Amniotic stem cell (primary cell): ENCODE measurements at places on chromosomes 1 and 21.

GRCh38 chr1:72891976-72892375 lies 609.6 kb upstream of the NEGR1 start:
- DNase-seq, result no peak

- no peak for DNase-seq
These were observed 103.9 kb upstream of the TSPAN2 start for GRCh38 chr1:115193046-115193828.

DNA sequence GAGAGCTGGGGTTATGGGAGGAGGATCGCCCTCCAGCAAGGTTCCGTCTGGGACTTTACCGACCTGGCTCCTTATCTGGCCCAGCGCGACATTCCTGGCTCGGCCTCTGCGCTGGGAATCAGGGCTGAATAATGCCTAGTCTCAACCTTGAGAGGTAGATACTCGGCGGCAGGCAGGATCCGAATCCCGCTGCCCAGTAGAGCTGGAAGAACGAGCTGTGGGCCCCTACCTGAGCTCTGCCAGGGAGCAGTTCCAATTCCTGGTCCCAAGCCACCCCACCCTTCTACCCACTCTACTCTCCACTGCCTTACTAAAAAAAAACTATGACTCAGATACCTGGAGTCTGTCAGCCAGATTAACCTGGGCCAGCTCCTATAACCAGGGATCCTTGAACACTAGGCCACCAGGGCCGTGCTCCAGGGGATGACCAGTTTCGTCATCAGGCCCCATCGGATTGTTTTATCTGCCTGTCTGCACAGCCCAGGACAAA lies 53.6 kb downstream of the RHBG start:
- DNase-seq, result no peak

- DNase-seq, result no peak
These were observed 249.3 kb upstream of the DUSP10 start for GRCh38 chr1:221991221-221991620.

- DNase-seq, result no peak
These were observed 554 bp downstream of the EVA1C start for GRCh38 chr21:32413015-32413504.

GRCh38 chr21:45821998-45822397 lies 159.6 kb upstream of the COL6A1 start:
- DNase-seq, result no peak

DNA sequence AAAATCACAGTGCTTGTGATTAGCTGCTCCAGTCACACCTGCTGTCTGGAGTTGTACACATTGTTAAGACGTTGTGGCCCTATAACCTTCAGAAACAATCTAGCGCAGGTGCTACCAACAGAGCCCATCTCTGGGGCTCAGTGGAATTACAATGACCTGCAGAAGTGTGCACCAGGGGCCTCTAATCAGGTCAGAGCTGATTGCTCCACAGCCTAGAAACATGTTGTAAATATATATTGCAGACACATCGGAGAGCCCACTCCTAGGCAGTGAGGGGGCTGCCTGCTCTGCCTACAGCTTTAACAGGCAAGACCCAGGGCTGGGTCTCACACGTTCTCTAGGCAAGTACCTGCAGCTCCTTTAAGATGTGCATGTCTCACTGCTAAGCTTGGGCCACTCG lies 302.0 kb downstream of the SIPA1L2 start:
- DNase-seq, result no peak

DNA sequence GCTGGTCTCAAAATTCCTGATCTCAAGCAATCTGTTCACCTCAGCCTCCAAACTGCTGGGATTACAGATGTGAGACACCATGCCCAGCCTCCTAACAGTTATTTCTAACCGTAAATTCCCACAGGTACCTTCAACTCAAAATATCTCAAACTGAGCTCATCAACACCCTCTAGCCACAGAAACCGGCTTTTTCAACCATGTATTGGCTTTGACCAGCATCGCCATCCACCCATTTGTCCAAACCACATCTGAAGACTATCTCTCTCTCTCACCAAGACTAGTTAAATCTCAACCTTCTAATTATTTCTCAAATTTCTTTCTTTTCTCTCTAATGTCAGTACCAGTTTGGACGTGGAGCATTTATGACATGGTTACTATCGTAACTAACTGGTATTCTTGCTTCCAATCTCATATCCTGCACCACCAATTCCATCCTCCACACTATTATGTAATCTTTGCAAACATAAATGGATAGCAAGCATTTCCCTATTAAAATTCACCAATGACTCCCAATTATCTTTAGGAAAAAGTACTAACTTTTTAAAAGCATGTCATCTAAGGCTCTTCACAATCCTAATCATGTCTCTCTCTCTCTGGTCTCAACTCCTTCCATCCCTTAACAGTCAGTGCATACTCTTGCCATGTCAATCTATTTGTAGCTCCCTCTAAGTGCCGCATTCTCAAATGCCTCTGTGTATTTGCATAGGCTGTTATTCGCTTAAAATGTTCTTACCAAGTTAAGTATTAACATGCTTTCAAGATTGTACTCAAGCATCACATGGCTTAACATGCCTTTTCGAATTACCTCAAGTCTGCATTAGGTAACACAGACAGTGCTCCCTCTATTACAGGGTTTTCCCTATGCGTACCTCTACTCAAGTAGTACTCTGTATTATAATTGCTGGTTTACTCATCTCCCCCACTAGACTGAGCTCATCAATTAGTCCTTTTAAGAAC lies 18.1 kb downstream of the RSBN1 start:
- no peak for DNase-seq

GRCh38 chr1:172966844-172967540 lies 83.7 kb downstream of the TNFSF18 start:
- no peak for DNase-seq

DNA sequence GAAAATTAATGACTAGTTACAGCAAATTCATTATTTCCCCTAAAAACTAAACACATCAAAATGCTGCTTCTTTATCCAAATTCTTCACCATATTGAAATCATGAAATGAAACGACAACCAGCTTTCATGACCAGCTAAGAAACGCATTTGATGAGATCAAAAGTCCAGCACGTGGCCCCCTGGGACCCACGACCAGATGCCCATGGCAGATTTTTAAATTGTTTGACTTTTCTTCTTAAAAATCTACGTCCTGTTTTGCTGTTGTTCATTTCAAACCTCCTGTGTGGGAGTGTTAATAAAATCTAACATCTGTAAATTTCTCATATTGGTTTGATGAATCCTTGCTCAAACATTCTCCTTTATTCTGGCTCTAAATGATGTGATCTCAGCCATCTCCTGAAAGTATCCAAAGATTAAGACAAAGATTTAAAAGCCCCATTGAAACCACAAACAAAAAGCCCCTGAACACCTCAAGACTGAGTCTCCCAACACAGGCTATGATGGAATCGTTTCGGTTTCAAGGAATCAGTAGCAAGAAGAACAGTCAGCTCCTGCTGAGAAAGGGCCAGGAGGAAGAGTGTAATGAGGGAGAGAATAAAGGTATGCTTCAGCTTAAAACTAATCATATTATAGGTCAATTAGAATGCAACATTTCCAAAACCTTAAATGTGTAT lies 523.6 kb downstream of the SMYD3 start:
- no peak for DNase-seq

DNA sequence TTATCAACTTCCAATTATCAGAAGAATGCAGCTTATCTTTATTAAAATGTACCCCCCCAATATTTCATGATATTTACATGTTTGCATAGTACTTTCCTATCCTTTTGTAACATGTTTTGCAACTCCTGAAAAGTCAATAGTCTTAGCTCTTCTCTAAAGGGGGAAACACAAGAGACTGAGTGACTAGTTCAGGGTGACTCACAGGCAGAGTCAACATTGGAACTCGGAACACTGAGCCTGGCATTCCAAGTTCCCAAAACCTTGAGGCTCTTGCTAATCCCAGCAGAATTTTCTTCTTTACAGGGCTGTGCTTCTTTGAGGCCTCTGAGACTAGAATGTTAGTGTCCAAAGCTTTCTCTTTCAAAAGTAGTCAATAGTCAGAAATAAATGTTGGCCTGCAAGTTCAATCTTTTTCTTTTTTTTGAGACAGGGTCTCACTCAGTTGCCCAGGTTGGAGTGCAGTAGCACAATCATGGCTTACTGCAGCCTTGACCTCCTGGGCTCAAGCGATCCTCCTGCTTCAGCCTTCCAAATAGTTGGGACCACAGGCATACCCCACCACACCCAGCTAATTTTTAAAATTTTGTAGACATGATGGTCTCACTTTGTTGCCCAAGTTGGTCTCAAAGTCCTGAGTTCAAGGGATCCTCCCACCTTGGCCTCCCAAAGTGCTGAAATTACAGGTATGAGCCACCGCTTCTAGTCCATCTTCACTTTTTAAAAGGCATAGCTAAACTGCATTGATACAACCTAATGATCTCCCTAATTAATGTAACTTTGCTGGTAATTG lies 37.5 kb downstream of the ZNF281 start:
- DNase-seq, result peak; percentile 61

GRCh38 chr1:3727042-3727824 lies 25.0 kb upstream of the CCDC27 start:
- DNase-seq, result no peak

DNA sequence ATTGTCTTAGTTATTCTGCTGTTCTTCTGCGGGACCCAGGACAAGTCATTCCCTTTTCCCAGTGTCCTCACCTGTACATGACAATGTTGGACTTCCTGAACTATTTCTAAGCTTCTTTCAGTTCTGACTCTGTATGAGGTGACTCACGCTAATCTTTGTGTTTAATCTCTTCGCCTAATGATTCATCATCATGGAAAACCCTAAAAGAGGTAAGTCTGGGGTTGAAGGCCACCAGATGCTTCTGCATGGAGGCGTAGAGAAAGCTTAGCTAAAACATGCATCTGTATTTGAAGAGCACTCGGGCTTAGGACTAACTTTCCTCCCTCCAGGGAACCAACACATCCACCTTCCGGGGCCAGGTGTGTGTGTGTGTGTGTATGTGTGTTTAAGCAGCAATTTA lies 7.4 kb downstream of the SPRR5 start:
- no peak for DNase-seq

GRCh38 chr21:20971296-20971921 lies 26.8 kb upstream of the NCAM2 start:
- peak; percentile 21 for DNase-seq

- no peak for DNase-seq
These were observed 31.0 kb upstream of the VWA5B1 start for GRCh38 chr1:20259646-20260045.

DNA sequence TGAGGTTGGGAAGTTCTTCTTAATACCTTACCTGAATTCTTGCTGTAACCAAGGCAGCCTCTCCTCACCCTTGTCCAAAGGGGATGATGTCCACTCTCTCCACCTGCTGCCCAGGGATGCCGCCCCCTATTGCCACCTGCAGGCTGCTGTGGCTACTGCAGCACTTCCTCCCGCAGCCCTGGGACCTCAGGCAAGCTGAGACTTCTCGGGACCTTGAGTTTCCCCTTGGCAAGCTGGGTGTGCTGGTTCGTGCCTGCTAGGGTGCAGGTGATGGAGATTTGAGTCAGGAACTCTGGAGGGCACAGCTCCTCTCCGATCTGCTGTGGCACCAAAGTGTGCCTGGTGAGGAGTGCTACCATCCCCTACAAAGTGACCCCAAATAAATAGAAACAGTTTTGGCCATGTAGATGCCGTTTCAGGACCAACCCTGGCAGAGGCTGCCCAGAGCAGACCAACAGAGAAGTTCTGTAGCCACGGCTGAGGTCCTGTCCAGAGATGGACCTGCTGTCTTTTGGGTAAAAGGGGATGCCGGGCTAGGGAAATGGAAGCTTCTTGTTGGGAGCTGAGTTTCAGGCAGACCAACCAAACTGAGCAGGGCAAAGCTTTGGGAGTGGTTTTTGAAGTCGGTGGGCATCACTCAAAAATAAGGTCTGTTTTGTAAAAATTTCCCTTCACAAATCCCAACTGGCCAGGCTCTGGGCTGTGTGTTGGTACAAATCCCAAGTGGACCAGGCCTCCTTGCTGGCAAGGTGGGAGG lies 31.7 kb downstream of the RUNX3 start:
- no peak for DNase-seq

- no peak for DNase-seq
These were observed 135.7 kb downstream of the C1orf94 start for GRCh38 chr1:34312359-34312758.

DNA sequence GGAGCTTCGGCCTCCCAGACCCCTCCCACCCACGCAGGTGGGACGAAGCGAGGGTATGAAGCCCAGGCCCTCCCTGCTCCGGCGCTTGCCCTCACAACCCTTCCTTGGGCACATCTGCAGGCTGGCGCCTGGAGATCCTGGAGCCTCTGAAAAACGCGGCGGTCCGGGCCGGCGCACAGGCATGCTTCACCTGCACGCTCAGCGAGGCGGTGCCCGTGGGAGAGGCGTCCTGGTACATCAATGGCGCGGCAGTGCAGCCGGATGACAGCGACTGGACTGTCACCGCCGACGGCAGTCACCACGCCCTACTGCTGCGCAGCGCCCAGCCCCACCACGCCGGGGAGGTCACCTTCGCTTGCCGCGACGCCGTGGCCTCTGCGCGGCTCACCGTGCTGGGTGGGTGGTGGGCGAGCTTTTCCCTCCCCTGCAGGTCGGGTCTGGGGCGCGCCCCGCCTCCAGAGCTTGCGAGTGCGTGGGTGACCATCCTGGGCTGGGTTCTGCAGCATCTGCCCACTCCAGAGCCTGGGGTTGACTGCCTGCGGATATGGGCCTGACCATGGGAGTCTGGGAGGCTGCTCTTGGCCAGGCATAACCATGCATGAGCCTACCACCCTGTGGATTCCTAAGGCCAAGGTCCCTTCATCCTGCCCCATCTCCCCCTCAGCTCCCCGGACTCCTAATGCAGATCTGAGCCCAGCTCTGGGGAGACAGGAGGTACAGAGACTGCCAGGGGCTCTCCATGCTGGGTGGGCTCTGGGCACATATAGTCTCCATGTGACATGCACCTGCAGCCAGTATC lies 89.8 kb downstream of the TRIM11 start:
- DNase-seq, result no peak

GRCh38 chr1:234214129-234214910 lies 158.9 kb upstream of the COA6 start:
- DNase-seq, result no peak

GRCh38 chr1:109240158-109241152 lies 8.9 kb upstream of the CELSR2 start:
- no peak for DNase-seq

GRCh38 chr1:154716011-154716410 lies 108.0 kb upstream of the ADAR start:
- no peak for DNase-seq

DNA sequence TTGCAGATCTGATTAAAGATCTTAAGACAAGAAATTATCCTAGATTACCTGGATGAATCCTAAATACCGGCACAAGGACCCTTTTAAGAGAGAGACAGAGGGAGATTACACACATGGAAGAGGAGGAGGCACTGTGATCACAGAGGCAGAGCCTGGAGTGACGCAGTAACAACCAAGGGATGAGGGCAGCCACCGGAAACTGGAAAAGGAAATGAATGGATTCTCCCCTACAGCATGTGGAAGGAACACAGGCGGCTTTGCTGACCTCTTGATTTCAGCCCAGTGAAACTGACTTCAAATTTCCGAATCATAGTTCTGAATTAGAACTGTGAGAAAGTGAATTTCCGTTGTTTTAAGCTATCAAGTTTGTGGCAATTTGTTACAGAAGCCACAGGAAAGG lies 50.2 kb upstream of the IVNS1ABP start:
- DNase-seq, result no peak

GRCh38 chr1:109807402-109807801 lies 43.7 kb upstream of the EPS8L3 start:
- DNase-seq, result no peak
